Activated CD8-positive, alpha-beta memory T cell treated with anti-CD3 and anti-CD28 coated beads for 36 hours (primary cell): ENCODE measurements at places on chromosomes 11 and 22. TPM values are rescaled to one million over a fixed set of nuclear protein-coding genes. Genes with fewer than 3 reads are reported as not detected.

The FOSL1 gene
- 24.7 TPM for total RNA-seq

The DENND6B gene
- 4.4 TPM for total RNA-seq

The OR8B12 gene
- not detected for total RNA-seq

The MCHR1 gene
- not detected for total RNA-seq

The SVIP gene
- 70.1 TPM for total RNA-seq

The KDM4E gene
- total RNA-seq = not detected

The BSCL2 gene
- 39.1 TPM for total RNA-seq

The OR52I2 gene
- total RNA-seq = not detected

The AIFM3 gene
- not detected for total RNA-seq

The TCN1 gene
- total RNA-seq = not detected

The GGT1 gene
- 42.0 TPM for total RNA-seq

The MYRF gene
- total RNA-seq = 1.0 TPM

The LRRN4CL gene
- total RNA-seq = 0.13 TPM
